ELR (cell line): ENCODE measurements at places on chromosomes 4 and X.
A peak's percentile ranks its signal among the peaks of the same experiment; 100 is the strongest.

DNA sequence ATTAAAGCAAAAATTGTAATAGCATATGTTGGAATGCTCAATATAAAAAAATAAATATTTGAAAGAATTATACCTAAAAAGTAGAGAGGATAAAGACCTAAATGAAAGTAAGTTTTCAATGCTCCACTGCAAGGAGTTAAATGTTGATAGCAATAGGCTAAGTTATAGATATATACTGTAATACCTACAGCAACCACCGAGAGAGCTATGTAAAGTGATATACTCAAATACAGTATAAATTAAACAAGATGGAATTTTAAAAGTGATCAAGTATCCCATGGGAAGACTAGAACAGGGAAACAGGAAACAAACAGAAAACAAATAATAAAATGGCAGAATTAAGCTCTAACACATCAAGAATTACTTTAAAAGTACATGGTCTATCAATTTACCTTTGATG lies 73.9 kb downstream of the CASP3 start:
- no peak for DNase-seq

- peak; percentile 22 for DNase-seq
These were observed 257.8 kb upstream of the NRK start for GRCh38 chrX:105564501-105564900.

GRCh38 chr4:4995103-4995907 lies 24.0 kb downstream of the CYTL1 start:
- DNase-seq, result peak; percentile 64

DNA sequence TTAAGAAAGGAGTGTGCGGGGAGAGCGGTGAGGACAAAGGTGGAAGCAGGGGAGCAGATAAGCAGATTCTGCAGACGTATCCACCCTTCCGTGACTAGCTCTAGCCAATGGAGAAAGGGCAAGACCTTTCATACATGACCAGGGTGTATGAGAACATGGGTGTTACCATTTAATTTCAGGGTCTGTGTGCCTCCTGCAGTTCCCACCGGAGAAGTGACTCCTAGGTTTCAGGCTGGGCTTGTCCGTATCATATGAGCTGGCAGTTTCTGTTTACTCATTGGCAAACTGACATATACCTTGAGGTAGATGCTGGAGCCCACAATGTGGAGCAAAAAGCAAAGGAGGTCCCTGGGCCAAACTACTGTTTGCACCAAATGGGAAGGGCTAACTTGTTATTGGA lies 6.8 kb downstream of the RBM47 start:
- DNase-seq, result no peak

- no peak for DNase-seq
These were observed 21.0 kb upstream of the GEMIN8 start for GRCh38 chrX:14050709-14051108.

DNA sequence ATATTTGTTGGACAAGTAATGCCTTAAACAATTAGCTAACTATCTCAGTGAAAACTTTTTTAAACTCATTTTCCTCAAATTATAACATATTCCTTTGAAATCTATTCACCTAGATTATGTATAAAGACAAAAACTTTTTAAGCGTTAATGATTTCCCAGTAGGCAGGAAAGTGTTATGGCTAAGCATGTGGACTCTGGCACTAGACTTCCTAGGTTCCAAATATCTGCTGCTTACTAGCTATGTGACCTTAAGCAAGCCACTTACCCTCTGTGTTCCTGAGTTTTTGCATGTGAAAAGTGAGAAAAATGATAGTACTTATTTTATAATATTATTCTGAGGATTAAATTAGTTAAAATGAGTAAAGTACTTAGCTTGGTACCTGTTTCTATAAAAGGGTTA lies 301.8 kb downstream of the STPG2 start:
- DNase-seq, result no peak

- DNase-seq, result no peak
These were observed 2472.9 kb downstream of the PCDH7 start for GRCh38 chr4:33193109-33193508.

GRCh38 chr4:73533515-73534422 lies 52.2 kb downstream of the AFM start:
- no peak for DNase-seq

DNA sequence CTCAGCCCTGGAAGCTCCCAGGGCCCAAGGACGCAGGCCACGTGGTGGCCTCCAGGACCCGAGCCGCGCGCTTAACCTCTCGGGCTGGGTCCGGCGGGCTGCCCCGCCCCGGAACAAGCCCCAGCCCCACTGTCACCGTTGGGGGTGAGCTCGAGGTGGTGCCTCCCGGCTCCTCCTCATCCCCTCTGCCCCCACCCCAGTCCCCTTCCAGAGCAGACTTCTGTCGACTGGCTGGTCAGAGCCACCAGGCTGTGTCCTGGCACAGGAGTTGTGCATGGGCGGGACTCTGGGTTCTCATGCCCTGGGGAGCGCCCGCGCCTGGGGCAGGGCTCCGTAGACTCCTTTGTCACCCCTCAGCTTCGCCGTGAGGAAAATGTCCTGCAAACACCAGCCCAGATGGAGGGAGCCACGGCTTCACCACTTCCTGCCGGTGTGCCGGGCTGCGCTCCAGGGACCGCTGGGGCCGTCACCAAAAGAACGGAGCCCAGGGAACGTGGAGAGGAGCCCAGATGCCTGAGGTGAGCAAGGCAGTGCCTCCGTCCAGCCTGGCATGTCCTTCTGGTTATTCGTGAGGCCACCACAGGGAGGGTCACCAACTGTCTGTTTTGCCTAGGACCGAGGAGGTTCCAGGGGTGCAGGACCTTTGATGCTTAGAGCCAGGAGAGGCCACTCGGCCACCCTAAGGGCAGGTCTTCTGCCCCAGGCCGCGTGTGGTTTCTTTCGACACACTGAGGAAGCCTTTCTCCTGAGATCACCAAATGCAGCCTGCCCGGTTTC lies 7.1 kb upstream of the RGS12 start:
- DNase-seq, result peak; percentile 72

GRCh38 chr4:94358101-94358500 lies 15.5 kb upstream of the HPGDS start:
- no peak for DNase-seq

DNA sequence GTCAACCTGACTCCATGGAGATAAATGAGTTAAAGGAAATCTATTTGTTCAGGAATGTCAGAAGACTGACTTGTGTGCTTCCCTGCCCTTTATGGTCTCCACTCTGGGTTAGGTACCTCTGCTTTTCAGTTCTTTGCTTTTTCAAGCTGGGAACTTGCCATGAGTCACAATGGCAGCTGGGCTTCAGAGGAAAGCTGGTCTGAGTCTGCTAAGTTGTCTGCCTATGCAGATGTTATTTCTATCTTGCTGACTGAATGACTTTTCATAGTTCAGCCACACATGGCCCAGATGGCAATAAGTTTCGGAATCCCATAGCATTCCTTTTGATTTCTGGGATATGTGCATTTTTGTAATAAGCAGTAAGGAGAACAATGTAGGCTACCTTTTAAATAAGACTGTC lies 337.9 kb upstream of the FGF13 start:
- DNase-seq, result no peak

DNA sequence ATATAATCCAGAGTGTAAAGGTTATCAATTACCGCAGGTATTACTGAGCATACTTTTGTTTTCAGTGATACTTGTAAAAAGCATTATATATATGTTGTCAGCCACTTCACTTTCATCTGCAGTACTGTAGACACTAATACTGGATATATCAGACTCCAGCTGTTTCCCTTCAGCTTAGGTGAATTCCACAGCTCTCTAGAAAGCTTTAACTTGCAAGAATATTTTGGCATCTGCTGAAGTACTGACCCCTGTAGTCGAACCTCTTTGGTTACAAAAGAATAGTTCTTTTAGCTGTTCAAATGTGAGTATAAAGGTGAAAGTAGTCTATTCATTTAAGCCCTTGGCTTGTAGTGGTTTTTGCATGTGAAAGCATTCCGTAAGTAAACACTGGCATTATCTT lies 1222.7 kb upstream of the TENM3 start:
- no peak for DNase-seq

GRCh38 chr4:186170966-186171365 lies 20.4 kb upstream of the CYP4V2 start:
- DNase-seq, result no peak

DNA sequence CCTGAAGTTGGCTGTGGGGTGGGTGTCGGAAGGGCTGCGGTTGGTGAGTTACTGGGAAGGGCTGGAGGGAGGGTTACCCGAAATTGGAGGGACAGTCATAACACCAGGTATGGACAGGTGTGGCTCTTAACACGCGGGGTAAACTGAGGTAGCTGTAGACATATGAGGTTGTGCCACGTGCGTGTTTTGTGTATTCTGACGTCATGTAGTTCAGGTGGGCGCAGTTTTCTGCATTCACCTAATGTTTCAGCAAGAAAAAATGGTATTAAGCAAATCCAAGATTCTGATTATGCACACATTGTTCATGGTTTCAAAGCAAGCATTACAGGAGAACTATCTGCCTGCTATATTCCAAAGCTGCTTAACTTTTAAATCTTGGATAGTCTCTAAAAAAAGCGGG lies 83.5 kb upstream of the GPM6B start:
- no peak for DNase-seq

DNA sequence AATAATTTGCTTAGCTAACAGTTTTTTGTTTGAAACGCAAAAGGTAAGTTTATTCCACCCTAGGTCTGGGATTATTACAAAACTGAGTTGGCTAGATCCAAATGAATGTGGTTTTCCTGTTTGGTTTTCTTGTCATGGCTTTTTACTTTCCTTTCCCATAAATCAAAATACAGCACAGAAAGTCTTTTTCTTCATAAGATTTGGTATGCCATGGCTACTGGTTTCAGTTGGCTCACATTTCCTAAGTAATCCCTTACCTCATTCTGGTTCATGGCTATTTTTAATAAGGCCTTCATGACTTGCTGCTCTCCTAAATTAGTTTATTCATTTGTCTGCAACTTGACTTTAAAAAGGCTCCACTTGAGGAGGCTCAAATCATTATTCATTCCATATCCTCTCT lies 12.9 kb upstream of the PAK3 start:
- peak; percentile 13 for DNase-seq

GRCh38 chr4:25494166-25494565 lies 117.1 kb downstream of the ANAPC4 start:
- DNase-seq, result no peak

DNA sequence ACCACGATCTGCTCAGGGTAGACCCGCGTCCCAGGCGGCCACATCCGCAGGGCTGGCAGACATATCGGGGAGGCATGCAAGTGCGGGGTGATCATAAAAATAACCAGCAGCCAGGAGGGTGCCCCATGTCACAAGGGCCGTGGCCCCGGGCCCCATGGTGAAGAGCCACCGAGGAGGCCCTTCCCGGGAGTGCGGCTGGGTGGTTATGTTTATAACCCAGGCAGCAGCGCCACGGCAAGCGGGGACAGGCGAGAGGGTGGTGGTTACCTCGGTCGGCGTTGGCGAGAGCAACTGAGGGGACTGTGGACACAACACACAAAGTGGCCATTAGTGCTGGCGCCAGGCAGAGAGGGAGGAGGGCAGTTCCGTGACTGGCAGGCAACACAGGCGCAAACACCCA lies 92.7 kb upstream of the AFAP1 start:
- no peak for DNase-seq

- DNase-seq, result no peak
These were observed 547 bp upstream of the PDGFRA start for GRCh38 chr4:54228546-54228945.

DNA sequence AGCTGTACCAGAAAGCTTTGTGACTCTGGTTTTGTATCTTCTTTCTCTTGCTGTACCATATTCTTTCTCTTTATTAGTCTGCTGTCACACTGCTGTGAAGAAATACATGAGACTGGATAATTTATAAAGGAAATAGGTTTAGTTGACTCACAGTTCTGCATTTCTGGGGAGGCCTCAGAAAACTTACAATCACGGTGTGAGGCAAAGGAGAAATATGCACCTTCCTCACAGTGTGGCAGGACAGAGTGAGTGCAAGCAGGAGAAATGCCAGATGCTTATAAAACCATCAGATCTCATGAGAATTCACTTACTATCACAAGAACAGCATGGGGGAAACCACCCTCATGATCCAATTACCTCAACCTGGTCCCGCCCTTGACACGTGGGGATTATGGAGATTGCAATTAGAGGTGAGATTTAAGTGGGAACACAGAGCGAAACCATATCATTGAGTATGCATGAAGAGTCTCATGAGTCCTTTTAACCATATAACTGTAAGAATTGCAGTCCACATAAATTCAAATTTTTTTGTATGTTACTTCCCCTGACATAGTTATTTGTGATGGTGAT lies 67.4 kb upstream of the INPP4B start:
- DNase-seq, result peak; percentile 6

DNA sequence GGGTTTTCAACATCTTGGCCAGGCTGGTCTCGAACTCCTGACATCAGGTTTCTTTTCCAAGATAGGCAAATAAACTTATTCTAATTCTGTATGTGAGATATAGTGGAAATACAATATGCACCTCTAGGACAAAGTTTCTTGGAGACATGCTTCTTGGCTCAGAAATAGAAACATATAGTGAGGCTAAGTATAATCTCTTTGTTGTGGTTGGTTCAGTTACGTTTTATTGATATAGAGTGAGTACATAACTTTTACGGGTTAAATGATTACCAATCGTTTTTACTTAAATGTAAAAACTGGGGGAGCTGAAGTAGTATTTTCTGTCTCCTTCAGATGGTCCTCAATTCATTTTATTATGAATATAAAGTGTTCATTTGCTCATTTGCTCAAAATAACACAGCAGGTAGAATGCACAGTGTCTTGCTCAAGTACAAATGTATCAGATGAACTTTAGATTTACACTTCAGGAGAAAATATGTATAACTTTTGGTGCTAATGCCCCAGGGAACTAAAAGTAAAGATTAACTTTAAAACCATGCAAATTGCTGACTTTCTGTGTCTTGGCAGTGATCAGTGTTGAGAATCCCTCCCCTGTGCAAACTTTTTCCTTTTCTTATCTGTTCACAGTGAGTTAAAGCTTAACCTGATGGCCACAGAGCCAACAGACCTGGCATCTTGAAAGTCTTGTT lies 77.6 kb downstream of the AFF1 start:
- DNase-seq, result no peak

DNA sequence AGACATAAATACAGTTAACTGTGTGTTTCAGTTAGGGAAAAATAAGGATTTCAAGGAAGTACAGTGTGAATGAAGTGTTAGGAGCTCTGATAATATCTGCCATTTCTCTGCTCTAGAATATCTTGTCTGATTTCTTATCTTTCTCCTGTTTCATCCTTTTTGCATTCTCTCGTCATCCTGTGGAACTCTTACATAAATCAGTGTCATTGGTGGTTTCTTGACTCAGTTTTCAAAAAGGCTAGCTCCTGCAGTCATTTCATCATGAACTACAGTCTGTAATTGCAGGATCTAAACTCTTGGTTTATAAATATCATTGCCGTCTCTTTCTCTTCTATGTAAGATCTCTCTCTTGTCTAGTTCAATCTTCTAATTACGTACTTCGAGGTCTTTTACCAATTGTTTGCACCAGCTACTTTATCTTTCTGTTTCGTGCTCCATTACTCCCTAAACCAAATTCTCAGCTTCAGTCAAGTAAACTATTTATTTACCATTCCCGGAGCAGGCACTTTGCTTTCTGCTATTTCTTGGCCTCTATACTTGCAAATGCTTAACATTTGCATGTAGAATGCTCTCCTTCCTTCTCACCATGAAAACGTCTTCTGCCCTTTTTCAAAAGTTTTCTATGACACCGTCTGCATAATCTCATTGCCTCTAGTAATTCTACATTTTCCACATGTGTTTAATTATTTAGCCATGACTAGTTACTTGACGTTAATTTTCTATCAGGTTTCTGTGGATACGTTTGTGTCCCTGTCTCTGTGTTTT lies 294.0 kb downstream of the TENM3 start:
- no peak for DNase-seq
